ENCODE measurements at places on chromosomes 5 and 9.

- DNase-seq, result no peak
These were observed 35.5 kb upstream of the LRRC14B start for GRCh38 chr5:155651-156410.

GRCh38 chr9:83956086-83956435 is 24.0 kb downstream of the HNRNPK start:
- peak; percentile 13 for DNase-seq

GRCh38 chr9:16293610-16294009 is 576.9 kb downstream of the BNC2 start:
- DNase-seq, result no peak

DNA sequence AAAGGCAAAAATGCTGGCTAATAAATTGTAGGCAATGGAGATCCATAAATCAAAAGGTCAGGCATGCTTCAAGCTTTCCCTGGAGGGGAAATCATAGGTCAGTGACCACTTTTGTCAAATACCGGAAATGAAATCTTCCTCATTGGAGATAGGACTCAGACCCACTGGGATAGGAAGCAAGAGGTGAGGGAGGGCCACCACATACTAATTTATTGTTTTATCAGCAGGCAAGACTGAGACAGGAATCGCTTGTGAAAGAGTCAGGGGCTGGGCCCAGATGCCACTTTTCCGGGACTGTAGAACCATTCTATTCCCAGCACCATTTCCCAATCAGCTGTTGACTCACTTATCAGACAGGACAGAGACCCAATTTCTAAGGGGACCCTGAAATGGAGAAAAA is 256.3 kb upstream of the TRIM32 start:
- DNase-seq, result no peak

- no peak for DNase-seq
These were observed 151.8 kb upstream of the COL5A1 start for GRCh38 chr9:134489621-134490408.

- DNase-seq, result no peak
These were observed 20.1 kb upstream of the HAPLN1 start for GRCh38 chr5:83740741-83741140.

DNA sequence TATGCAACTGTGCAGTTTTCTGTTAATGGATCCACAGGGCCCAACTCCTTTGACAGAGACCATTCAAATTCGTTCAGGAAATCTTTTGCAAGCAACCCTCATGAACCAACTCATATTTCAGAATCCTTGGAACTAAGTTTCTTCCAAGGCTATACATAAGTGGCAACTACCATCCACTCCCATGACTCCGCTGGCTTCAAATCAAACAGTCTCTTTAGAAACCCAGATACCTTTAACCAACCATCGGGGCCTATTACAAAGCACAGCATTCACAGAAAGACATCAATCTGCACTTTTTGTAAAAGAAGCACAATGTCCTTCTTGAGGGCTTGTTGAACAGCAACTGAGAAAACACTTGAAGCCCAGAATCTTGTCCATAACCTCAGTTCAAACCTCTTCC is 526.9 kb downstream of the DTWD2 start:
- no peak for DNase-seq

- DNase-seq, result no peak
These were observed 148.6 kb upstream of the ELL2 start for GRCh38 chr5:96110300-96110699.

DNA sequence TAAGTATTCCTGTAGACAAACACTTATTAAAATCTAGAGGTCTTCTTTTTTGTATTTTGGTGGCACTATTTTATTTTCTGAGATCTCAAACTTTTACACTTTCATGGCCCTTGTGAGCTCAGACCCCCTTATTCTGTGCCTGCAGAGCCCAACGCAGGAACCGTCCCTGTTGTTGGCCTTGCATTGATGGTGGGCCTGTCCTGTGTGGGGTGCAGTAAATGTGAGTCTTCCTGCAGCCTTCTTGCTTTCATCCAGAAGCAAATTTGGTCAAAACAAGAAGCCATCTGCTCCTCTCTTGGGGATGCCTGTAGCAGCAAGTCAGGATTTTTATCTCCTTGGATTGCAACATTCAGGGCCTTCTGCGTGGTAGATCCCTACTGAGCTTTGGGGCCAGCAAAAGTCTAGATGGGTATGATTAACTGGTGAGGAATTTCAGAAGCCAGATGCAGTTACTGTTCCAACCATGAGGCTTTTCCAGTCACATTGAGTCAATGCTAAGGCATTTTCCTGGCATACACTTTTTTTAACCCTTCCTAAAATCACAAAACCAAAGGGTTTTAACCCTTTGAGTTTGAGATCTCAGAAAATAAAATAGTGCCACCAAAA is 31.7 kb downstream of the BASP1 start:
- no peak for DNase-seq

- no peak for DNase-seq
These were observed 33.2 kb upstream of the RXRA start for GRCh38 chr9:134293031-134293521.

DNA sequence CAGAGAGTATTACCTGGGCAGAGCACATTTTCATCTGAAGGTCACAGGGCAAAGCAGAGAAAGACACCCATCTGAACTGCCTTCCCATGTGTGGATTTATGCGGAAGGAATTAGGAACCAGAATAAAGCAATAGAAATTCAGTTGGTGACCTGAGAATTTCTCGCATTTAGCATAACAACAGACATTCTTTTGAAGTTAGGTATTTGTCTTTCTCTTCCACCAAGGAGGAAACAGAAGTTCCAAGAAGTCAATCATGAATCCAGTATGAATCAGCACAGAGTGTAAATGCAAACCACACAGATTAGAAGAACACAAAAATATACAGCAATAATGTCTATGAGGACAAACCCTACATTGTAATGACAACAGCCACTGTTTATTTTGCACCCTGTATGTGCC is 515.2 kb upstream of the BRINP1 start:
- DNase-seq, result no peak

DNA sequence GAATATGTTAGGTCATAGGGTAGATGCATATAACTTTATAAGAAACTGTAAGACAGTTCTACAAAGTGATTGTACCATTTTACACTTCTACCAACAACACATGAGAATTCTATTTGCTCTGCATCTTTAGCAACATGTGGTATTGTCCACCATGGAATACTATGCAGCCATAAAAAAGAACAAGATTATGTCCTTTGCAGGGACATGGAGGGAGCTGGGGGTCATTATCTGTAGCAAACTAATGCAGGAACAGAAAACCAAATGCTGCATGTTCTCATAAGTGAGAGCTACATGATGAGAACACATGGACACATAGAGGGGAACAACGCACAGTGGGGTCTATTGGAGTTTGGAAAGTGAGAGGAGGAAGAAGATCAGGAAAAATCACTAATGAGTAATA is 22.2 kb upstream of the CER1 start:
- DNase-seq, result no peak

DNA sequence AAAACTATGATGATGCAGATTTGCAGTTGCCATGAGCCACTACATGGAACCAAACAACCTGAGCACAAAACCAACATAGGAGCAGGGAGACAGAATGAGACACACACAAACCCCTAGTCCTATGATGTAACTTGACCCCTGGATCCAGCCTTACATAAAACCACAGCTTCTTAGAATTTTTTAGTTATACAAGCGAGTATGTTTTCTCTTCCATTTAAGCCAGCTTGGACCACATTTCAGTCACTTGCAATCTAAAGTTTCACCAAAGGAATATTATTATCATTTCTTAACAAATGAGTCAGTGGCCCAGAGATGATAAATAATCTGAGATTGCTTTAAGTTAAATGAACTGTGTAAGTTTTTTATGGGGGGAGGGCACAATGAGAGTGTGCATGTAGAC is 6.8 kb downstream of the SPOCK1 start:
- DNase-seq, result no peak

DNA sequence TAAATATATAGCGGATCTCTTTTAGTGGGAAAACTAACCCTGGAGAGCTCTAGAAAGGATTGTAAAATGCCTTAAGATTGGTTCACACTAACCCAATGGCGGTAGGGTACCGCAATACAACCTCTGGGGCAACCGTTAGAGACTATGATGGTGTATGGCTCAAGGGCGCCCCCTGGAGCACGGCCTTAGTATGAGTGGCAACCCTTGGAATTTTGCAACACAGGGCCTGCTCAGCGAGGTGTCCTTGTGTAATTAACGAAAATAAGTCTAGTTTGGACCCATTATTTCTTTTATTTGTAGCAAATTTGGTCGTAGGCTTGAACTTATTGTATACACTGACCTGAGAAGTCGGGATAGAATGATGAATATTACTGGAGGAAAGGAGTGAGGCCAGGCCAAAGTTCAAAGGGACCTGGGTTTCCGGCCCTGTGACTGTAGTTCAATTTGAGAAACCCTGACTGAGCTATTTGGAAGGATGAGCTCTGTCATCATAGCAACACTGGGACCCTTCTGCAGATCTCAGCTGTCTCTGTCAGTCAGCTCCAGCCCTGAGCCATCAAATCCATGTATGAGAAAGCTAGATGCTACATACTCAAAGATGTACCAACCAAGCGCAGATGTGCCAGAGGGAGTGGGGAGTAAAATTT is 54.8 kb downstream of the CAMK4 start:
- peak; percentile 75 for DNase-seq

GRCh38 chr9:38106488-38106887 is 37.5 kb upstream of the SHB start:
- no peak for DNase-seq

- no peak for DNase-seq
These were observed 61.9 kb downstream of the NSD1 start for GRCh38 chr5:177195307-177195952.

- DNase-seq, result no peak
These were observed 24.4 kb upstream of the TRIO start for GRCh38 chr5:14118551-14119320.

- no peak for DNase-seq
These were observed 596.2 kb upstream of the DAB2 start for GRCh38 chr5:40021007-40021406.

- DNase-seq, result no peak
These were observed 415.8 kb upstream of the PIK3R1 start for GRCh38 chr5:67799732-67800234.

GRCh38 chr5:88761939-88762338 is 121.0 kb downstream of the MEF2C start:
- DNase-seq, result no peak

GRCh38 chr9:91824151-91824550 is 125.9 kb downstream of the ROR2 start:
- DNase-seq, result no peak

DNA sequence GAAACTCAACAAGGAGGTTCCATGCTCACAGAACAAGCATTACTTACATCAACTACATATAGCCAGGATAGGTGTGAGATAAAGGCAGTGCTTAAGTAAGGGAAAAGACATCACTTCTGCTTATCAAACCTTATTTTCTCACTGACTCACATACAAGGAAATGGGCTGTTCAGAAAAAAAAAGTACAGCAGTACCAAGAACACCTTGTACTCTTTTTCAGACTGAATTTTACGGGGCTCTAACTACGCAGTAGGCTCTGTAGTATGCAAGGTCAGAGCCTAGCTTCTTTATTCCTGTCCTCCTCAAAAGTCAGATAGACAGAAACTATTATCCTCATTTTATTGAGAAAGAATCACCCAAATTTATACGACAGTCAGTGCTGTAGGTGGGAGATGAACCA is 5.8 kb downstream of the PSMB7 start:
- no peak for DNase-seq

GRCh38 chr9:270657-271237 is 56.1 kb downstream of the DOCK8 start:
- no peak for DNase-seq

DNA sequence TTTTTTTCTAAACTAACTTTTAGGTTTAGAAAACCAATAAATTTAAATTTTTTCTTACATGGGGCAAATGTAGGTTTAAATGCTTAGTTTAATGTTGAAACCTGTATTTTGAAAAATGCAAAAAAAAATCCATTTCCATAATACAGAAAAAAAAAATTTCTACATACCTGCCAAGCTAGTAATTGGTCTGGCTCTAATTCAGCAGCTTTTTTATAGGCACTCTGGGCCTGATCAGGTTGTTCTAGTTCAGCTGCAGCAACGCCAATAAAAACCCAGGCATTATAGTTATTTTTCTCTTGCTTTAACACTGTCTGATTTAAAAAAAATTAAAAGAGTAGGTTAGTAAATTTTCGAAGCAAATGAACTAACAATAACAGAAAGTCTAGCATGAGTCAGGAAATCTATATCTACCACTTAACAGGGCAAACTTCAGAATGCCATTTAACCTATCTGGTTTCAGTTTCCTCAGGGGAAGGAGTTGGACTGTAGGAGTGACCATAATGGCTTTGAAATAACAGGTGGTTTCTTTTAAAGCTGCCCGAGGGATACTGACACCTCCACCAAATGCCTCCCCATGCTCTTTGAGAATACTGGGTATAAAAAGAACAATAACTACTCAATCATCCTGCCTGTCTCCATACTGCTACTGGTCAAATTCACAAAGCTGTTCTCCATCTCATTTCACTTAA is 11.6 kb downstream of the SKIC3 start:
- no peak for DNase-seq

DNA sequence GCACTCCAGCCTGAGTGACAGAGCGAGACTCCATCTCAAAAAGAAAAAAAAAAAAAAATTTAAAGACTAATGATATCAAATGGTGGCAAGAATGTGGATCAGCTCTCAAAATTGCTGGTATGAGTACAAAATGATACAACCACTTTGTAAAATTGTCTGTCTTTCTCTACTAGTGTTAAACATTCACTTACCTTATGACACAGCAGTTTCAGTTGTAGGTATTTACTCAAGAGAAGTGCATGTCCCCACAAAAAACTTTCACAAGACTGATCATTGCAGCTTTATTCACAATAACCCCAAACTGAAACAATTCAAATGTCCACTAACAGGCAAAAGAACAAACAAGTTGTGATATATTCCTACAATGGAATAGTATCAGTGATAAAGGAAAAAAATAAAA is 14.7 kb upstream of the CETN3 start:
- no peak for DNase-seq

DNA sequence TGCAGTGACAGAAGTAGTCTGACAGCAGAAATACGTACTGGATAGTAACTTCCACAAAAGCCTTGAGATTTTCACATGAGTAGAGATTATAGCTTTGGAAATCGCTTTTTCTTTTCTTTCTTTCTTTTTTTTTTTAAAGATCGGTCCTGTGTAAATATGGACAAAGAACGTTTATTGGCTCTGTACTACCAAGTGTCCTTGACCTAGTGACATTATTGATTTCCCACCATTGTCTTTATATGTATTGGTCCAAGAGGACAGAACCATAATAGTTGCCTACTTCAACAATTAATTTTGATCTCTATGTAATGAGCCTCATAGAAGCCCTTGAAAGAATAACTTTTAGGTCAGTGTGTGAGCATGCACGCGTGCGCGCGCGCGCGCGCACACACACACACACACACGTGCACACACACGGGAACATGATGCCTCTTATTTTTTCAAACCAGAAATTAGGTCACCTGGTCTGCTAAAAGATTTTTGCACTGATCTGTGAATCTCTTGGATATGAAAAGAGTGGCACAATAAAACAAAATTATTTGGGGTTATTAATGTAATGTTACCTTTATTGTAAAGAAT is 516.8 kb downstream of the PSAT1 start:
- DNase-seq, result no peak

Measured in activated T-helper 1 cell treated with anti-CD3 and anti-CD28 coated beads, Interleukin-12 subunit alpha, Interleukin-12 subunit beta, Interleukin-2, Interleukin-4 antibody, amounts not matched to agents 30 ng/mL and 10 ng/mL and 1 ng/mL, durations not matched to agents 14 hours and 24 hours and 36 hours (primary cell).